Right atrium auricular region (tissue), 2 donors: ENCODE measurements at places on chromosomes 11 and 22.

DNA sequence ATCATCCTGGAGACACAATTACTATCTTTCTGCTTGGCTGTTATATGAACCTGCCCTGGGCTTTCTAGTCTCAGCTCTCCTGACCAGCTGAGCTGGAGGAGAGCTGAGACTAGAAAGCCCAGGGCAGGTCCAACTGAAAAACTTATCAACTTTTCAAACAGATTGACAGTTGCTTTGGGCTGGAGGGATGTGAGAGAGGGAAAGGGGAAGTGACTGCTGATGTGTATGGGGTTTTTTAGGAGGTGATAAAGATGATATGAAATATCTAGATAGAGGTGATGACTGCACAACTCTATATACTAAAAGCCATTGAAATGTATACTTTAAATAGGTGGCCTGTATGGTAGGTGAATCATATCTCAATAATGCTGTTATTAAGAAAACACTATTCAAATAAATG, 60.2 kb upstream of the CHRM4 start:
- no peak for DNase-seq

GRCh38 chr11:4454021-4454420, 4.9 kb downstream of the OR52K2 start:
- no peak for DNase-seq

GRCh38 chr11:114162719-114163123, 103.2 kb downstream of the ZBTB16 start:
- DNase-seq = peak; percentile 99

DNA sequence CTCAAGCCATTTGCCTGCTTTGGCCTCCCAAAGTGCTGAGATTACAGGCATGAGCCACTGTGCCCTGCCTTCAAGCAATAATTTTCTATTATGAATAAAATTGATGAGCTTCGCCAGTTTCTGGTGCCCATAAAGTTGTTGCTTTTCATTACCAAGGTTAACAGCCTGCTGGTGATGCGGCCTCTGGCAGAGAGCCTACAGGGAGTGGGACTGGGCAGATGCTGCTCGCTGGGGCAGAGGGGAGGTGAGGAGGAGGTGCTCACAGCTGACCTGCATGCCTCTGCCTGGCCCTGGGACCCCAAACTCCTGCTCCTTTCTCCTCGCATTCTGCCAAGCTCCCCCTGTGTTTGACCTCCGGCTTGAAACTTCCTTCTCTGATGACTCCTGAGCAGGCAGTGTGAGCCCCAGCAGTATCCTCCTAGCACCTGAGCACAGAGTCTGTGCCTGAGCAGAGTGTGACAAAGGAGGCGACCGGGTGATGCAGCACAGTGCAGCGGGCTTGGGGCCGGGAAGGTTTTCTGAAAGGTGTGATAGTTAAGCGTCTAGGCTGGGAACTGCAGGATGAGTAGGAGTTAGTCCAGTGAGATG, 56.1 kb upstream of the B3GAT1 start:
- DNase-seq = no peak

- no peak for DNase-seq
Measured at GRCh38 chr11:70587075-70587389, 188.7 kb downstream of the CTTN start.

DNA sequence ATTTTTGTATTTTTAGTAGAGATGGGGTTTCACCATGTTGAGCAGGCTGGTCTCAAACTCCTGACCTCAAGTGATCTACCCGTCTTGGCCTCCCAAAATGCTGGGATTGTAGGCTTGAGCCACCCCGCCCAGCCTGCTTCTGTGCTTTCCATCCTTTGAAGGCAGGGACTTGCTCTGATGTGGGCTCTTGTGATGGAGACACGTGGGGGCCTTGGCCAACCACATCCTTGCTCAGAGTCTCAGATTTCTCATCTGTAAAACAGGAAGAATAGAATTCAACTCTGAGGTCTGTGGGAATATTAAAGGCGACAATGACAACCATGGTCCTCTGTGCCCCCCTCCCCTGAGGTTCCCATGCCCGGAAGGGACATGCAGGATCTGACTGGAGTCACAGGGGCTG, 3.8 kb upstream of the GGA1 start:
- DNase-seq = no peak

GRCh38 chr22:34946339-34946985, 119.5 kb upstream of the ISX start:
- no peak for DNase-seq

GRCh38 chr22:24434471-24435322, 7.3 kb downstream of the ADORA2A start:
- no peak for DNase-seq

DNA sequence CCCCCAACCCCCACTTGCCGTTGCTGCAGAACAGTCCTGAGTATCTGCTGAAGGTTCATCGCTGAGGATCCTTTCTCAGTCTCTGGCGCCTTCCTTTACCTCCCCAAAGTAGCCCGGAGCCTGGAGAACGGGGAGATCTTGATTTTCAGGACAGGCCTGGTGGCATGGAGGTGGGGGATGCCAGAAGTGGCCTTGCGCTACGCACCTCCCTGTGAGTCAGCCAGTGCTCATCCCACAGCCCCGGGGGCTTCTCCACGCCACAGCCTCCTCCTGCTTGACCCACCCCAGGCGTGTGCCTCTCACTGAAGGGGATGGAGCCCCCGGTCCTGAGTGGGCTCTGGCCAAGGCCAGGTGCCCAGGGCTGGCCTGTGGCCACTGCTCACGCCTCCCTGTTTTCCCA, 339.6 kb downstream of the TBC1D22A start:
- DNase-seq = no peak

- DNase-seq = no peak
Measured at GRCh38 chr22:19117111-19117512, 5.1 kb downstream of the DGCR2 start.

DNA sequence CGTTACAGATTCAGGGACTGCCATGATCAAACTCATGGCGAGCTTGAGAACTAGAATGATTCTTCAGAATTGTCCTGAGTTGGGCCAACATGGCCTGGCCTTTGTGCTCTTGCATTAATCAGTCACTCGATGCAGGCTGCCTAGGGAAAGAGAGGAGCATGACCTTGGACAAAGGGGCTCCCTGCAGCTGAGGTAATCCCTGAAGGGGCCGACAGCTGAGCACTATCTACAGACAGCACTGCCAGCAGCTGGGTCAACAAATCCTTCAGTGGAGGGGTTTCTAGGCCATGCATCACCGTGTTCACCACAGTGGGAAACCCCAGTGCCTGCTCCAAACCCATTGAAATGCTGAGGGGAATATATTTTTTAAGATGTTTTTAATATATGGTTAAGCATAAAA, 159.5 kb upstream of the POU2AF2 start:
- no peak for DNase-seq
